Stimulated activated CD4-positive, alpha-beta T cell treated with anti-CD3 and anti-CD28 coated beads, TNF-alpha, amount 100 ng/mL, for 48 hours (primary cell): ENCODE measurements at places on chromosomes 3 and 15.

DNA sequence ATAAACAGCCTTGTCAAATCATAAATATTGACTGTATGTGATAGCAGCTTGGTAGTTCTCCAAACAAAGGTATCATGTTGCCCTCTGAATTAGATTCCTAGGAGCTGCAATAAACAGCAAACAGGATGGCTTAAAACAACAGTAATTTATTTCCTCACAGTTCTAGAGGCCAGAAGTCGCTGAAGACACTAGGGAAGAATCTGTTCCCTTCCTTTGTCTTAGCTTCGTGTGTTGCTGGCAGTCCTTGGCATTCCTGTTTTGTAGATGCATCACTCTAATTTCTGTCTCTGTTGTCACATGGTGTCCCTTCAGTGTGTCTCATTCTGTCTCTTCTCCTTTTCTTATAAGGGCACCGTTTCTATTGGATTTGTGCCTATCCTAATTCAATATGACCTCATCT lies 679.3 kb downstream of the OTOL1 start:
- DNase-seq, result no peak

DNA sequence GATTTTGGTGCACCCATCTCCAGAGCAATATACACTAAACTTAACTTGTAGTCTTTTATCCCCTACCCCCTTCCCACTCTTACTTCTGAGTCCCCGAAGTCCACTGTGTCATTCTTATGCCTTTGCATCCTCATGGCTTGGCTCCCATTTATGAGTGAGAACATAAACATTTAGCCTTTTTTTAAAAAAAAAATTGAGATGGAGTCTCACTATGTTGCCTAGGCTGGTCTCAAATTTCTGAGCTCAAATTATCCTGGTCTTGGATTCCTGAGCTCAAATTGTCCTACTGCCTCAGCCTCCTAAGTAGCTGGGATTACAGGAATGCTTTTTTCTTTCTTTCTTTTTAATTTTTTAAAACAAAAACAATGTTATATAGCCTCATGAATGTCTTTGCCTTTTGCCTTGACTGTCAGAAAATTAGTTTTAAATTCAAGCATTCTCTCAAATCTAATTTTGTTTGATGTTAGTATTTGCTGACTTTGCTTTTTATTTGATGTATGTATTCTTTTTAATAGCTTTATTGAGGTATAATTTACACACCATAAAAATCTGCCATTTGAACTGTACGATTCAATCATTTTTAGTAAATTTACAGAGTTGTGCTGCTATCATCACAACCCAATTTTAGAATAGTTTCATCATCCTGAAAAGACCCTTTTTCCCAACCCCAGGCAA lies 46.9 kb downstream of the NFKBIZ start:
- DNase-seq, result no peak

- no peak for DNase-seq
Measured at GRCh38 chr3:159074756-159075701, 273.2 kb downstream of the MFSD1 start.

DNA sequence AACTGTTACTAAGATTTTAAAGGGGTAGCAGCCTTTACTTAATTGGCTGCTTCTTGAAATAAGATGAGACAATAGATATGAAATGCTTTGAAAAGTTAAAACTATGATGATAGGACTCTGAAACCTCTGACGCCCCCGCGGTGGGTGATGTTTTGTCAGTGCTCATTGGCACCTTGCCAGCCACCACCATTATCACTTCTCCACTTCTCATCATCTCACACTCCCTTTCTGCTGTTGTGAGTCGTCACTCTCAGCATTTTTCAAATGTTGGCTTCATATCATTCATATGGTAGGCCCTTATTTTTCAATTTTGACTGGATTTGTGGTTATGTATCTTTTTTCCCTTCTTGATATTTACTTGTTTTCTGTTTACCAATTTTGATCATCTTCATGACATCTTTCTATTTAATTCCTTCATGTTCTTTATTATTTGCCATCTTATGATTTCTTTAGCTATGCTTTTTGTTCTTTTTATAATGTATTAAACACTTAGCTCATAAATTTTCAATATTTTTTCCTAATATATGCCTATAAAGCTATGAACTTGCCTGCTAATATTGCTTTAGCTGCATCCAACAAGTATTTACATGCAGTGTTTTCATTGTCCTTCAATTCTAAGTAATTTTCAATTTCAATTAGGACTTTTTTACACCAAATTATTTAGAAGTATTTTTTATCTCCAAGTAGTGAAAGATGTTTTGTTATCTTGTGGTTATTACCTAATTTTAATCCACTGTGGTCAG lies 30.3 kb upstream of the SKOR1 start:
- DNase-seq, result peak; percentile 49

DNA sequence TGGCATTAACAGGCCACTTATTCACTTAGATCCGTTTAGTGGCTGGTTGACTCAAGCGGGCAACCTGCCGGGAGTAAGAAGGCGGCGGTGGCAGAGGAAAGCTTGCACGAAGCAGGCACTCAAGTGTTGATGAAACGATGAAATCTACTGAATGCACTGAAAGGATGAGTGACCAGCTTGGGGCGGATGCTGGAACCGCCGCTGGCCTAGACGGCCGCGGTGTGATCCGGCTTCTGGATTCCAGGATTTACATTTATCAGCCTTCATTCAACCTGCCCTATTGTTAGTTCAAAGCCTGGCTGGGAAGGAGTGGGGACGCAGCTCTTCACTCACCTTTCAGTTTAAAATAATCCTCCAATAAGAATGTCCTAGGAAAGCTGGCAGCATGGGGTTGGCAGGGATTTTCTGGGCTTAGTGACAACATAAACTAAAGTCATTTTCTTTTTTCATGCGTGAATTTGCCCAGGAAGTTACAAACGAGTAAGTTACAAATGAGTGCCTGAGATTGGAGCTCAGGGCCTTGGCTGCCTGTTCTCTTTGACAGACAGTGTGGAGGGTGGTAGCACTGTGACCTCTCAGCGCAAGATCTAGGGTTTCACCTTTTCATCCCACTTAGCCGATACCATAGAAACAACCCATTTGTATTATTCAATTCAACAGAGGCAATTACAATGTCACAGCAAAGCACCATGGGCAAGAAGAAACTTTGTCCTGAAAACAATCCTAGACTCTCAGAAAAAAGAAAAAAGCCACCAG lies 1.1 kb upstream of the PLCH1 start:
- DNase-seq, result no peak

DNA sequence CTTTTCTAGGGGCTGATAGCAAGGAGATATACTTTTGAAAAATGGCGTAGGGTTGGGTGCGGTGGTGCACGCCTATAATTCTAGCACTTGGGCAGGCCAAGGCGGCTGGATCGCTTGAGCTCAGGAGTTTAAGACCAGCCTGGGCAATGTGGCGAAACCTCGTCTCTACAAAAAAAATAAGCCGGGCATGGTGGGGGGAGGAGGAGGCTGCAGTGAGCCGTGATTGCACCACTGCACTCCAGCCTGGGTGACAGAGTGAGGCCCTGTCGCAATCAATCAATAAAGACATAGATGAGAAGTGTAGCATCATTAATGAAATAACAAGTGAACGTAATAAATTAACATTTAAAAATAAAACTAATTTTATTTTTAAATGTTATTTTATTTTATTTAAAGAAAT lies 134.6 kb downstream of the SLCO3A1 start:
- DNase-seq, result no peak

GRCh38 chr15:95669146-95669922 lies 661.2 kb upstream of the NR2F2 start:
- DNase-seq, result no peak
